ENCODE measurements at places on chromosomes 7 and 10.

DNA sequence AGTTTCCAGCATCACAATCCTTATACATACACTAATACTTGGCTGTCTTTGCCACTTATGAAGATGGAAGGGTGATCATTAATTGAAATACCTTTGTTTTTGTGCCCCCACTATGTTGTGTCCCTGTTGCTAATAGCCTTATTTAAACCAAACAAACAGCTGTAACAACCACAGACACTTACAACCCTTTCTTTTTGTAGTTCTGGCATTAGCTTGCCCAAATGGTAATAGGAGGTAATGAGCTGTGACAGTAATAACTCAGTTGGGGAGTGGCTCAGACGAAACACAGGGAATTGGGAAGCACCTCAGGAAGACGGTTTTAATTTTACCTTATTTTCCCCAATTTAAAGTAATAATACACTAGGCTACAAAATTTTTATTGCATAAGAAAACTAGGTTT lies 83.4 kb downstream of the MDFIC start:
- DNase-seq = no peak

DNA sequence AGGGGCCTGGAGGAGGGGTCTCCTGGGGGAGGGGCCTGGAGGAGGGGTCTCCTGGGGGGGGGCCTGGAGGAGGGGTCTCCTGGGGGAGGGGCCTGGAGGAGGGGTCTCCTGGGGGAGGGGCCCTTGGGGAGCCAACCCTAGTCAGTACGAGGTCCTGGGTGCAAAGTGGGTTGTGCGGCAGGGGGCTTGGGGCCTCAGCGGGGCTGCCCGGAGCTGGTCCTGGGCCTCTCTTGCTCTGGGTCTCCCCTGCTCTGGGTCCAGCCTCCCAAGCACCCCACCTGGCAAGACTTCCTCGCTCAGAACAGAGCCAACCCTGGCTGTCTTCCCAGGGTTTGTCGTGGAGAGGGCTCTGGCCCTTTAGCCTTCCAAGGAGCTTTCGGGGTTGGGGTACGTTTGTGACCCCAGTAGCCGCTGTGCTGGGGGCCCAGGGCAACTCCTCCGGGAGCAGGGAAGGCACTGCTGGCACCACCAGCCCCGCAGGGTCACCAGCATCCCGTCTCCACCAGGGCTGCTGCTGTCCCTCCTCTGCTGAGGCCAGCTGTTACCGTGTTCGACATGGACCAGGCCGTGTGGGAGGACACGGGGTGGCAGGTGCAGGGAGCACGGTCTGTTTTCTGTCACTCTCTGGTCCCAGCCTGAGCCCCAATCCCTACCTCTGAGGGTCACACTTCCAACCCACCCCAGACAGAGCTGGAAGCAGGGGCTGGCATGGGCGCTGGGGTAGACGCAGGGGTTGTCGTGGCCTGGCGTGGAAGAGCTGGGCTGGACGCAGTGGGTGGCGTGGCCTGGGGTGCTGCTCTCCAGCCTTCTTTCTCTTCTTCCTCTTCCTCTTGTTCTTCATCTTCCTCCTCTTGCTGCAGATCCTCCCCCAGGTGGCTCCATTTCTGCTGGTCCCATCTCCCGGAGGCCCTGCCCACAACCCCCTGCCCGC lies 22.8 kb downstream of the PWWP2B start:
- DNase-seq = no peak

- no peak for DNase-seq
Observed at GRCh38 chr7:105210721-105211205, 178.0 kb downstream of the SRPK2 start.

GRCh38 chr10:114914560-114914959 lies 23.4 kb upstream of the TRUB1 start:
- DNase-seq = no peak

DNA sequence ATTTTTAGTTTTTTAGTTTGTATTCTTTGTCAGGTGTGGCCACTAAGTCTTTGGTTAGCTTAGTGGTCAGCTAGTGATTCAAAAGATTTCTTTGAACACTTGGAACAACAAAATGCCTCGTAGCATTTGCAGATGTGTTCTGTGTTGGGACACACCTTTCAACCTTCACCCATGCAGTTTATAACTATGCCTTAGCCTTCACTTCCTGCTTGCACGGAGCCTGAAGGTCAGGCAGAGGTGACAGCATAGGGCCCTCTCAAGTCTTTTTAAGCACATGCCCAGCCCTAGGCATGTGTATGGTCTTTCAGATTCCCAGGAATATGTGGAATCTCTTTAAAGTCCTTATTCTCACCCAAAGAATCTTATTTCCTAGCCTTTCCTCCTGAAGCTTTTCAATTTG lies 17.6 kb downstream of the PLAC9 start:
- no peak for DNase-seq

DNA sequence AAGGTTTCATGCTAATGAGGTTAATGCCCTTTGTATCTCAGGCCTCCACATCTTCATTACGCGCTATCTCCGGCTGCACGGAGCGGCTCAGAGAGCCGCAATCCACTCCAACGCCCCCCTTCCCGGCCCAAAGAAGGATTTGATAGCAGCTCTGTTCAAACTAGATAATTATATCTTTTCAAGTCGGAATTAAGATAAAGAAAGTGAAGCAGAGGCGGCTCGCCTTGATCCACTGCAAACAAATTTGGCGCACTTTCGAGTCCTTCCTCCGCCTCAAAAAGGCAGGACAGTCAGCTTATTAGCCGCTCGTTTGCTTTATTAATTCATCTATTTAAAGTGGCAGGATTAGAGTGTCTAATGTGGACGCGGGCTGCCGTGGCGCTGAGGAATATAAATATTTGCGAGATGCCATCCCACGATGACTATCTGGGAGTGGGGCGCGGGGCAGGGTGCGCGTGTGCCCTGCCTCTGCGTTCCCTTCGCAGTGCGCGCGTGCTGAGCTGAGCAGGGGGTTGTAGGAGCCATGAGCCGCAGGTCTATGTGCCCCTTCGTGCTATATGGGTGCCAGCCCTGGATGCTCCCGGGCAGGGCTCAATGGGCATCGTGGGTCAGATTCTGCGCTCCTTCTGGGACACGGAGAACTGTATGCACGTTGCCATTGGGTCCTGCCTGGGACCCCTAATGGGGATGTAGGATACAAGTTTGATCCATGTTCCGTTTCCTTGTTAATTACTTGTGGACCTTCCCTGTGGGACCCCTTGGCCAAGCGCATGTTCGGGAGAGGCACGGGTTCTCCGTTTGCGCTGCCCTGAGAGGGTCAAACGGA lies 9.0 kb downstream of the EMX2 start:
- DNase-seq = no peak

DNA sequence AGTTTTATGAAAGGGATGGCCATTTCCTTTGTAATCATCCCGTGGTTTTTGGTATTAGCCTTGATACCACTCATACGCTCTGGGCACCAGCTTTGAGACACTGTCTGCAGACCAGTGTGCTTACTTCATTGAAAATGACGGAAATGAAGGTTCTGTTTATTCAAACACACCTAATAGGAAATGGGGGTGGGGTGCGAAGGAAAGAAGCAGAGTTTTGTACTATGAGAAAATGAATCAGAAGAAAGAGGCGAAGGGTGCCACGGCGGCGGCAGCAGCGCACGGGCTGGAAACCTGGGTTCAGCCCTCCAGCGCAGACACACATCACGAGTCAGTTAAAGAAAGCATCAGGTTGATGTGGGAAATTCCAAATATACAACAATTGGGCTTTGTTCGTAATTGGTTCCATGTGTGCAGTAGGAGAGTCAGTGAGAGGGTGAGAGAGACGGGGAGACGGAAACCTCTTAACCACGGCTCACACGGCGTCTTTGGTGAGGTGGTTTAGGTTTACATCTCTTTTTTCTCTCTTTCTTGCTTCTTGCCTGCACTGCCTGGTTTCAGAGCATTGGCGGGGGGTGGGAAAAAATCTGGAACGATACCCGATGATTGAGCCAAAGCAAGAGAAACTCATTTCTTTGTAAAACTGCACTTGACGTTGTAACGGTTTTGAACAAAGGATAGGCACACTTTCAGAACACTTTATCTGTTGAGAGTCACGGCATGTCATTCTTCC lies 321.2 kb downstream of the FRMD4A start:
- peak; percentile 15 for DNase-seq

- no peak for DNase-seq
Observed at GRCh38 chr10:120513307-120513796, 56.3 kb downstream of the PLPP4 start.

GRCh38 chr10:122132882-122133565 lies 138.1 kb upstream of the BTBD16 start:
- no peak for DNase-seq

GRCh38 chr7:152025077-152025936 lies at the start of gene GALNT11:
GALNT11 (plus strand) TSS chr7:152025674; CDS start chr7:152094228, 68,554 bp downstream.
- peak; percentile 86 for DNase-seq

- DNase-seq = no peak
Observed at GRCh38 chr10:62852961-62853702, 37.0 kb upstream of the EGR2 start.

GRCh38 chr10:49579621-49580020 lies 30.5 kb upstream of the SLC18A3 start:
- DNase-seq = no peak

GRCh38 chr7:81339946-81340345 lies 421.1 kb upstream of the SEMA3C start:
- no peak for DNase-seq

DNA sequence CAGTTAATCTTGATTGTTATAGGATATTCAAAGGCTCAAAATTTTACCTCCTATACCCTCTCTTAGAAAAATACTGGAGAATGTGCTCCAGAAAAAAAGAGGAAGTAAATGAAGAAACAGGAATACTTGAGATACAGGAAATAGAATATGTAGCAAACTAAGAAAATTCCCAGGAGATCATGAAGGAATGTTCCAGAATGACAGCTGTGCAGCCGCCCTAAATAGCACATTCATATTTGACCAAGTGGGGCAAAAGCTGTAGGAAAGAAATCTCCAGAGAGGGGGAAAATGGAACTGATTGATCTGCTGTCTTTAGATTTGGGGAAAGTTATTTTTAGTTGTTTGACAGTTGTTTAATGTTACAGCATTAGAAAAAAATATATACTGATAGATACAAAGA lies 46.2 kb upstream of the ZEB1 start:
- no peak for DNase-seq

- DNase-seq = no peak
Observed at GRCh38 chr10:50325449-50326171, 74.3 kb upstream of the ASAH2 start.

All from NCI-H774 (cell line).